ENCODE measurements at places on chromosomes 2 and 18.
A peak's percentile ranks its signal among the peaks of the same experiment; 100 is the strongest.

GRCh38 chr2:112084689-112085374, 29.8 kb downstream of the TMEM87B start:
- no peak for DNase-seq

- DNase-seq: no peak
These were observed 23.9 kb downstream of the RBKS start for GRCh38 chr2:27866237-27866636.

GRCh38 chr2:65791404-65791975, 359.1 kb upstream of the SPRED2 start:
- no peak for DNase-seq

DNA sequence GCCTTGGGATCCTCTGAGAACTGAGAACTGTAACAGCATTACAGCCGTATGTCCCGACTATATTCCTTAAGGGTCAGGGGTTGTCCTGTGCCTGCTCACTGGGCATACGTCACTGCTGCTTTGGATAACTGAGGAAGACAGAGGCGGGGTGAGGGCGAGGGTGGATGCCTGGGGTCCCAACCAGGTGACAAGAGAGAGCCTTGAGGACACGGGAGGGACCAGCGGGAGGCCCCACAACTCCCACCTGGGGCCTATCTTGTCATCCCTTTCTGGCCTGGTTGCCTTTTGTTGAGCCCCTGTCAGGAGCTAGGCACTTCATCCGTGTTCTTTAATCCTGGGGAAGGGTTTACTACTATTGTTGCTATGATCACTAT, 28.8 kb downstream of the INPP5D start:
- no peak for DNase-seq

- peak; percentile 10 for DNase-seq
These were observed 272.6 kb upstream of the ERBB4 start for GRCh38 chr2:212811036-212811805.

GRCh38 chr18:24868311-24868710, 407.9 kb downstream of the HRH4 start:
- DNase-seq: no peak

- no peak for DNase-seq
These were observed 17.2 kb downstream of the LTBP1 start for GRCh38 chr2:32963941-32964340.

- DNase-seq: no peak
These were observed 28.1 kb downstream of the PIK3C3 start for GRCh38 chr18:41982942-41983660.

DNA sequence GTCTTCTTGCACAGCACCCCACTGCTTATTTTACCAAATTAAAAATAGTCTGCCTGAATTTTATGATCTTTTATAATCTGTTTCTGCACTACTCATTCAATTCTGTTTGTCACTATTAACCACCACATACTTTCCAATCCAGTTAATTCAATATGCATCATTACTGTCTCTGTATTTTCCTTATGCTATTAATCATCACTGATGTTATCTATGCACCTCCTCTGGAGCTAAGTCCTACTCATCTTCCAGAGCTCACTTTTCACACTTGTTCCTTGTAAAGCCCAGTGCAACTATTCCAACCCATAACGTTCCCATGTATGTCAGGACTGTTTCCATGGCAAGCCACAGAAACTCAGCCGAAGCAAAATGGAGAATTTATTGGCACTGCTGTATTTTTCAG, 713.6 kb downstream of the PLCL1 start:
- no peak for DNase-seq

DNA sequence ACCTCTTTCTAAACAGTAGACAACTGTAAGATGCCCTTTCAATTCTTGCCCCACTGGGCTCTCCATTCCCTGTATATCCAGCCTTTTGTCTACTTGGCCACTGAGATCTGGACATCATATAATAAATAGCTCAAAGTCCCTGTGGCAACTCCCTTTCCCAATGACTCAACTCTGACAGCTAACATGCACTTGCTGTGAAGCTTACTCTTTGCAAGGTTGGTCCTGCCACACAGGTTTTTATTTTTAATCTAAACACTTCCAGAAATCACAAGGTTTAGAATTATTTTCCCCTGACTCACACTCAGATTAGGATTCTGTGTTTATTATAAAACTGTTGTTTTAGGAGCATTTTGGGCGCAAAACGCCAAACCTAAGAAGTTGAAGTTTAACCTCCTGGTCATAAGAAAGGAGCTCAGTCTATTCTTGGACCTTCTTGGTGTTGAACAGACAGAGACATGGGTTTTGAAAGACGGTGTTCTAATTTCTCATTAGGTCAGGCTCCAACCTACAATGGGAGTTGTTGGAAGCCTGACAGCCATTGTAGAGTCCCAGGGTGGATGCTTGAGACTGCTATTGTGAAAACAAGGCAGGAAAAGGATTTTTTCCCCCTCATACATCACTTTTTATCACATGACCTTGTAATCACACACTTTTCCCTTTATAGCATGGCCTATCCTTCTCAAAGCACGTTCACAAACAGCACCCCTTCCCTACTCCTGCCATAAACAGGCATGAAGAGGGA, 124.7 kb upstream of the SERPINE2 start:
- DNase-seq: no peak

Measured in HS-5 (cell line).